ENCODE measurements at places on chromosomes 2 and 18.

- DNase-seq: no peak
Measured at GRCh38 chr18:48987821-48988220, 37.1 kb upstream of the SMAD7 start.

GRCh38 chr2:101556033-101556459 is 81.1 kb upstream of the RFX8 start:
- no peak for DNase-seq

- DNase-seq: no peak
Measured at GRCh38 chr2:84276590-84277255, 182.4 kb downstream of the SUCLG1 start.

- no peak for DNase-seq
Measured at GRCh38 chr2:145677371-145677770, 1157.5 kb upstream of the ZEB2 start.

DNA sequence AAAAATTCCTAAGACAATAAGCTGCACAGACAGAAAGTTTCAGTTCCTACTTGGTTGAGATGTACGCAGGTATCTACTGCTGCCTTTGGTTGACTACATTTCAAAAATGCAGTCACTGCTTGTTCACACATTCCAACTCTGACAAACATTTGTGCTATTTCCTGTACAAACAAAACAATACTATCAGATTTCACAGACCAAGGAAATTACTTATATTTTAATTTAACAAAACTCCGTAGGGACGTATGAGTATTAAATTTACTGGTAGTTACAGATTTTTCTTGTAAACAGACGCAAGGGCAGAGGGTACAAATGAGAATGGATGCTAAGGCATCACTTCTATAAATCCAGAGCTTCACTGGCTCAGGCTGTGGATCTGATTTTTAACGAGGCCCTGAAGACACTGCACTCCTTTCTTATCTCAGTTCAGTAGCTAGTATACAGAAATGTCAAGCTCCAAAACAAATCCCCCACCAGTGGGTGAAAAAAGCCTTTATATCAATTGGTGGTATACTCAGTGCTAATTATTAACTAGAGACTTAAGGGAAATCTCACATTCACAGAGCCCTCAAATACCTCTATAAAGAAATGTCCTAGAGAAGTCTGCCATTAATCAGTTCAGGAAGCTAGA is 31.7 kb upstream of the TTC32 start:
- no peak for DNase-seq

DNA sequence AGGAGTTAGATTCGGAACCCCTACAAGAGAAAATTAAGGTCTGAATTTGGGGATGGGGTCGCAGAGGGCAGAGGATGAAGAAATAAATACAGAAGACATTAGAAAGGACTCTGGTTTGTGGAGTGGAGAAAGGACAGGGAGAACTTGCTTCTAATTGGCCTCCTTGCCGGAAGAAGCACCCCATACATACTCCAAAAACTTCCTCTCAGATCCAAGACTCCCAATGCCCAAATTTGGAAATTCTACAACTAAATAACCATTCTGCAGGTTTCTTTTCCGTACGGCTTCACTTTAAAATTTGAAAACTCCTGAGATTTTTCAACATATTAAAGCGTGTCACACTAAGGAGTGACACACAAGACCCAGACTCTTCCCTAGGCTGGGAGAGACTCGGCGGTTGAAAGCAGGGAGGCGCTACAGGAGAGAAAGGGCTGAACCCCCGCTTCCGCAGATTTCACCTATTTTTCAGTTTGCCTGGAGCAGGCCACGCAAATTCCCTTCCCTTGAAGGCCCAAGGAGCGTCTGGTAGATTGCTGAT is 478 bp downstream of the CLHC1 start:
- DNase-seq: no peak

GRCh38 chr18:13265008-13265910 is 46.7 kb downstream of the LDLRAD4 start:
- no peak for DNase-seq

- DNase-seq: no peak
Measured at GRCh38 chr18:32378705-32379104, 92.0 kb downstream of the GAREM1 start.

DNA sequence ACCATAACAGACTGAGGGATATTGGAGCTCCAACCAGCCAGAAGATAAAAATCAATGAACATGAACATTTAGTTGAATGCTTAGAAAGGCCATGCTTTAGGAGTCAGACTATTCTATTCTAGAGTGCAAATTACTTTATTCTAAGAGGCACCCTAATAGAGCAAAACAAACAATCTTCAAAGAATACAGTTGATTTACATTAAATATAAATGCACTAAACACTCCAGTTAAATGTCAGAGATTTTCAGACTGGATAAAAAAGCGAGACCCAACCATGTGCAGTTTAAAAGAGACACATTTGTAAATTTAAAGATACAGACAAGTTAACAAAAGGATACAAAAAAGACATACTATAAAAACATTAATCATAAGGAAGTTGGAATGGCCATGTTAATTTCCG is 214.0 kb upstream of the SMAD7 start:
- no peak for DNase-seq

DNA sequence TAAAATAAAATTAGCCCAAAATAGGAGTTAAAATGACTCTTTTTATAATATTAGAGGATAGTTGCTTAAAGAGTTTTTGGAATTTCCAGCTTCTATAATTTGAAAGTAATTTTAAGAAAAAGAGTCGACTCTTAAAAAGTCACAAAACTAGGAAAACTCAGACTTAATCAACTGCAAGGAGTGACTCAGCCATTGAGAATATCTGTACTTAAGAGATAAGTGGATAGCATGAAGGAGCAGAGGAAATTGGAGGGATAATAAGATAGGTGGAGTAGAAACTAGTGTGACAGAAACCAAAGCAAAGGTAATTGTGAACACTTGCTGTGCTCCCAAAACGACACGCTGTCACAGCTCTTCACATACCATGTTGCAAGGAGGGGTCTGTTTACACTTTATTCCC is 8.4 kb downstream of the RSAD2 start:
- no peak for DNase-seq

DNA sequence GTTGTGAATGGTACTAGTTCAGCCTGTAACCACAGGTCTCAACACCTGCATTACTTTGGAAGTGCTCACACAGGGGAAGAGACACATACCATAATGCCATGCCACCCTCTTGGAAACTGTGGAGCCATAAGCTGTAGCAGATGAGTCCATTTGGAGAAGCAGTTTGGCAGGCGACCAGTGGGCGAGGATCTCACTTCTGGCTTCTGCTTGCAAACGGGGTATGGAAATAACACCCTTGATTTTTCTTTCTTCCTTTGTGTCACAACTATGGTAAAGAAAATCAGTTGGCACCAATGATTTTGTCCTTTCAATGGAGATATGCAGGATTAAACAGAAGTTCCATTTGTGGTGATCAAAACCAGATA is 28.6 kb downstream of the APOB start:
- no peak for DNase-seq

DNA sequence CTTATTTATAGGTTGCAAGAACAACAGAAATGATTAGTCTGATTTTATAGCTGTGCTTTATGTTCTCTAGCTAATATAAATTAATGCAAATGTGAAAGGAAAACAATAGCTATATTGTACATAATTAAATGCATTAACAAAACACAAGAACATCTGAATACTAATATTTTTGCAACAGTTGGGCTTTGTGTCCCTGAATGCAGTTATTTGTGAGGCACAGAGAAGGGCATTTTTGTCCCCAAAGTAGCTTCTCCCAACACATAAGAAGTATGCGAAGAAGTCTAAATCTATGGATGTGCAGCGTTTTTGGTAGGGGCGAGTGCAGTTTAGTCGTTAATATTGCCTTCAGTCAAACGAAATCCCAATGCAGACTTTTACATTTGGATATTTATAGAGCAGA is 110.0 kb downstream of the MBP start:
- DNase-seq: no peak

- DNase-seq: peak; percentile 77
Measured at GRCh38 chr2:218896501-218897393, 16.1 kb downstream of the WNT10A start.

- DNase-seq: no peak
Measured at GRCh38 chr18:76487070-76487469, 8.0 kb downstream of the ZNF516 start.

- no peak for DNase-seq
Measured at GRCh38 chr2:236607471-236608187, 38.0 kb downstream of the ACKR3 start.

DNA sequence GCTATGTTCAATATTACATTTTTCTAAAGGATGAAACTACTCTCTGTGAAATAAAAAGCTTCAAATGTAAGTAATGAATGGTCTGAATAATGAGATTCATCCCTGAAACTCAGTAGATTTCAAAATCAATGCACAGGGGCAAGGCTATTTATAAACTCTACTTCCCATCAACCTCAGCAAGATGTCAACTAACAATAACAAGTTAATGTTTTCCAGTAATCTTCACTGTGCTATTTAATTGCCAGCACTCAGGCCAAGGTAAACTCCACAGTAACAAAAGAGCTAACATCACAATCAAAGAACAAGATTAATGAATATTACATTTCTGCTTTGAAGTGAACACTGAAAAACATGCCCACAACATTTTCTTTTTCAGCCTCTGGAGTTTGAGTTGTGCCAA is 144.3 kb upstream of the ZFP36L2 start:
- DNase-seq: no peak

GRCh38 chr2:10665833-10666232 is 23.9 kb downstream of the NOL10 start:
- DNase-seq: no peak

DNA sequence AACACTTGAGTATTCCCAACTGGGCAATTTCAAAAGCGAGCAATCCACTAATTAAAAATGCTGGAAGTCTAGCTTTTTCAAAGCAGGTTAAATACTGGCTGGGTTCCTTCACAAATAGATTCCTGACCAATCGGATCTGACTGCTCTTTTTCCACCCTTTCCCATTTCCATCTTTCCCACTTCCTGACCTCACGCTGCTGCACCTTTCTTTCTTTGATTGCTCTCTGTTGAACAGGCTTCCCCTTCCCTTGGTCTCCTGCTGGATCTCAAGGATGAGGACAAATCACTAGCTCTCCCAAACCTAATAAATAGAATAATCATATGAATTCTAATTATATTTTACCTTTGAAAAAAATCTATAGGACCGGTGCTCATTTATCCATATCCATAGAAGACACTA is 121.2 kb downstream of the TCF4 start:
- DNase-seq: no peak

- no peak for DNase-seq
Measured at GRCh38 chr2:106115250-106115649, 78.9 kb downstream of the UXS1 start.

GRCh38 chr2:241376808-241377207 is 20.7 kb downstream of the FARP2 start:
- DNase-seq: no peak

- no peak for DNase-seq
Measured at GRCh38 chr18:33666915-33667314, 88.9 kb downstream of the ASXL3 start.

DNA sequence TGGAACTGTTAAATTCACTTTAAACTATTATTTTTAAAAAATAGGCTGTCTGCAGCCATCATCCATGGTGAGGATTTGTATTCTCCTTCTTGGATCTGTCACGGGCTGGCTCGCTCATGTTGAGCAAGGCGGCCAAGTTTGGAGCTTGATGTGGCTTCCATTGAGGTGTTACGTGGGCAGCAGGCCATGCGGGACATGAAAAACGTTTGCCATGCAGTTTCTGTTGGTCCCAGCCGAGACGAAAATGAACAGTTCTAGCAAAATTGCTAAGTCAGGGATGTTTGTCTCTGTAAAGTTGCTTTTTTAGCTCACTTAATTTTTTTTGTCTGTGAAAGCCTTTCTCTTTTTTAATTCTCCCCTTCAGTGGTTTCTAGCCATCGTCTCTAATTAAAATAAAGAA is 70.2 kb upstream of the MGAT5 start:
- DNase-seq: no peak

DNA sequence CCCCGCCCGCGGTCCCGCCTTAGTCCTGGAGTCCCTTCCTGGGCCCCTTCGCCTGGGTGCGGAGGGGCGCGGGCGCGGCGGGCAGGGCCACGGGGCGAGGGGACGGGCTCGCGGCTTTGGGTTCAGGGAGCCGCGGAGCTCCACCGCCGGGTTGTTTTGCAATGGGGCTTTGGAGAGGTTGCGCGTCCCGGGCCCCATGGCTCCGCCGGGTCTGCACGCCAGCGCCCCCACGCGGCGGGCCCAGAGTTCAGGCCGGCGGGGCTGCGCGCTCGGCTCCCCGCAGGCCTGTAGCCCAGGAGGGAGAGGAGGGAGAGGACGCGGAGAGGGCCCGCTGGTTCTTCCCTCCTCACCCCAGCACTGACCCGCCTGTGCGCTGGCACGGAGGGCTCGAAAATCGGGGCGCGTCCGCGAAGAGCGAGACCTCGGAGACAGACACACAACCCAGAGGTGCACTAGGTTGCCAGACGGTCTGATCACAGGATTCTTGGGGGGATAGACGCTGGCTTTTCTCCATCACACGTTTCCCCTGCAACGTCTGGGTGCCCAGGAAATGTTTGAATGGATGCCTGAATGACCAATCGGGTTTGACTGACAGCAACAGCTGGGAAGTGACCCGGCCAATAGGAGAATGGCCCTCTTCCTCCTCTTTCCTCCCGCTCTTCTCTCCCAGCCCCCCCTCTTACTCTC is 4.9 kb upstream of the SIX2 start:
- DNase-seq: no peak

GRCh38 chr2:106338043-106338442 is 130.2 kb downstream of the RGPD3 start:
- no peak for DNase-seq

DNA sequence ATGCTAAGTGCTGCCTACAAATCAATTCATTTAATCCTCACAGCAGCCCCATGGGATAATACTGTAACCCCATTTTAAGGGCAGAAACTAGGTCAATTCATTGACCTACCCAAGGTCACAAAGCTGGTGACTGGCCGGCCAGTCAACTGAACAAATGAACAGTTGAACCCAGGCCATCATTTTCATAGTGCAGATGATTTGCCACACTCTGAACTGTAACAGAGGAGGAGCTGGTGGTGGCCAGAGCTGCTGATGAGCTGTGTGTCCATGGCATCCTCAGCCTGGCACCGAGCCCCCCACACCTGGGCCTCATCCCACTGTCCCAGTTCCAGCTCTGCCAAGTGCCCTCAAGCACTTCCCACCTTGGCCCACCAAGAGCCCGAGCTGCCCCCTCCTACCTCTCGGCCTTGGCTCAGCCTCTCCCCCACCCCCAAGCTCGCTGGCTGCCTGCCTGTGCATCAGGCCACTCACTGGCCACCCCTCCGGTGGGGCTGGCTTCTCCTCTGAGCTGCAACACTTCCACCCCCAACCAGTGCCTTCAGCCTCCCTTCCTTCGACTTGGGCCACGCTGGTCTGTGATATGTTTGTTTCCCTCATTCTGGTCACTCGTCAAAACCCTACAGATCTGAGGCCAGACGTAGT is 58.4 kb downstream of the ATOH8 start:
- no peak for DNase-seq

- no peak for DNase-seq
Measured at GRCh38 chr2:3662239-3662638, 4.2 kb downstream of the ALLC start.
